ENCODE measurements at places on chromosomes 3 and 15.

- no peak for DNase-seq
Observed at GRCh38 chr3:66107855-66108254, 69.1 kb upstream of the MAGI1 start.

GRCh38 chr15:68206711-68207151 is 1.6 kb upstream of the CALML4 start:
- DNase-seq: no peak

DNA sequence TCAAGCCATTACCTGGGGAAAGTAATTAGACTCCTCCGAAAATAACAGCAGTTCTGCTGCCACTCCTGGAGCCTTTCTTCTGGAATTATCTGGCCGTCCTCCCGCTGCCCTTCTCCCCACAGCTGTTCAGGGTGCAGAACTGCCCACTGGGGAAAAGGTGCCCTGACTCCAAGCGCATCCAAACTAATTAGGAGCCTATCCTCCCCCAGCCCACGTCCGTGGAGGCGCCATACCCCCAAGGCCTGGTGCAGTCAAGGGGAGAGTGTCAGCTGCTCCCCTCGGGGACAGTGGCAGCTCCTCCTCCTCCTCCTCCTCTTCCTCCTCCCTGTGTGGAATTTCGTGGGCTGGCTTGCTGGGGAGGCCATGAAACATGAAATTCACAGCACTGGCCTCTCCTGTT is 177.2 kb downstream of the XXYLT1 start:
- no peak for DNase-seq

DNA sequence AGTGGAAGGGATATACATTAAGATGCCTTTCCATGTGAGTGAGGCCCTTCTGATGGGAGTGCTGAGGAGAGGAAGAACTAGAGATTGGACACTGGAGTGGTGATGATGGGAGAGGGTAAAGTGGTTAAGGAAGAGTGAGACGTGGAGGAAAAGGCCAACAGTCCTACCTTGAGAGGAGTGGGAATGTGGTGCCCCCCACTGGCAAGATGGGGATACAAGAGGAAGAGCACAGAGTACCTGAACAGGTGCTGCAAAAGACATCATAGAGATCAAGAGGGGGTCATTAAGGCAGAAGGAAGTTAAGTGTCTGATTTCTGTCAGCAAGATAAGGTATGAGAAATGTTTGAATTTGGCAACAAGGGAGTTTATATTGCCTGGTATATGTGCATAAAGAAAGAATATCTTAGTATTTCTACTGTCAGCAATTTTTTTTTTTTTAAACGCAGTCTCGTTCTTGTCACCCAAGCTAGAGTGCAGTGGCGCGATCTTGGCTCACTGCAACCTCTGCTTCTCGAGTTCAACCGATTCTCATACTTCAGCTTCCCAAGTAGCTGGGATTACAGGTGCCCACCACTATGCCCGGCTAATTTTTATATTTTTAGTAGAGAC is 34.0 kb downstream of the ARIH2 start:
- peak; percentile 54 for DNase-seq

DNA sequence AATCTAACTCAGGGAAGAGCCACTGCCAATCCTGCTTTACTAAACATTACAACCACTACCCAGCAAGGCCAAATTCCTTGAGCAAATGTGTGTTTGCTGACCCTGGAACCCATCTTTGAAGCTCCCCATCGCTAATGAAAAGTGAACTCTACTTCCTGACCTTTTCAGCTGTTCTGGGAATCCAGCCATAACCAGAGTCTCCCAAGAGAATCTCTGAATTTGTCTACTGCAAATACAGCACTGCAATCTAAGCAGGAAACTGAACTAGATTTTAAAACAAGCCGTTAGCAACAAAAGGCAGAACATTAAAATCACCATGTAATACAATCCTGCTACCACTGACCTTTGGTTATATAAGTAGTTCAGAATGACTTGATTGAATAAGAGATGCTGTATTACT is 309.2 kb downstream of the MAGI1 start:
- no peak for DNase-seq

DNA sequence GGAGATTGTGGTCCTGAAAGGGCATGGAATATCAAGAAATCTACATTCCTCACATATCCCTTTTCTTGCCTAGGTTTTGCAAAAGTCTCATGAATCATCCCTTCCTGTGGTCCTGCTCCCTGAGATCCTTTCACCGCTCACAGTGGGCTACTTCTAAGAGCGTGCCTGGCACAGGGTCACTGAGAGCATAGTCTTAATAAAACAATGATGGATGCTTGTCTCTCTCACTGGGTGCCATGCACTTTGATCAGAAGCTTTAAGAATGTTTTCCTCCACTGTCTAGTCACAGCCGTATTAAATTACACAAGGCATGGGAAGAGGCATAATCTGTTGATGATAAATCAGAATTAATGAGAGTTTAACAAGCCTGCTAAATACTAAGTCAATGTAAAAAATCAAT is 269.7 kb upstream of the ATP10A start:
- no peak for DNase-seq

DNA sequence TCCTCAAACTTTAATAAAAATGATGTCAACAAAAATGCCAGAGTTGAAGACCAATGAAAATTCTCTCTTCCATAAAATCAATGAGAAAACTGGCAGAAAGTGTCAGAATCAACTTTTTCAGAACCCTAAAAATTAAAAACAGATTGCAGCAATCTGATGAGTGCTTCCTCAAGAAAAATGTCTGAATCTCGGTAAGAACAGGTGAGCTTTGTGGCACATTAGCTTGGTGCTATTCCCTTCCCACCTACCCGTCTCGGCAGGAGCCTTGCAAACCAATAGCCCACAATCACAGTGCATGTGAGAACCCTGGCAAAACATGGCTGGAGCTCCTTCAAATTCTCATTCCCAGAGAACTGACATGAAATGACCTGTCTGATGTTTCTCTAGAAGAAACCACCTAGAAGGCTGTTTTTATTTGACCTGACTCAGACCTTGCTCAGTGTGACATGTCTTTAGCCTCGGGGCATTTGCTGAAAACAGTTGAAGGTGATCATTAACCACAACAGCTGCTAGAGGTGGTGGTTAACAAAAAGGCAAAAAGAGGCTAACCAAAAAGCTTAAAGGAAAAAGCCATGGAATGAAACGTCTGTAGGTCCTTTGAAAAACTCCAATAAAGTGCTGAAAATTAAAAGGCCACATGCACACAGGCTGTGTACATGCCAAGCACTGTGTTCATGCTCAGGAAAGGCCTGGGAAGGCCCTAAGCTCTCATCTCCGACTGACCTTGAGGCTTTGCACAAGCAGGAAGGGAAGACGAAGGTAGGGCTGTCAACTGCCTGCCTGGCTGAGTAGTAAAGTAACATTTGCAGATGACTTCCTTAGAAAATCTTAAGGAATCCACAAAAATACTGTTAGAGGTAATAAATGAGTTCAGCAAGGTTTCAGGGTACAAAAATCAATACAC is 253.0 kb upstream of the NSMCE3 start:
- no peak for DNase-seq

- DNase-seq: no peak
Observed at GRCh38 chr15:26934848-26935247, 36.1 kb upstream of the GABRG3 start.

DNA sequence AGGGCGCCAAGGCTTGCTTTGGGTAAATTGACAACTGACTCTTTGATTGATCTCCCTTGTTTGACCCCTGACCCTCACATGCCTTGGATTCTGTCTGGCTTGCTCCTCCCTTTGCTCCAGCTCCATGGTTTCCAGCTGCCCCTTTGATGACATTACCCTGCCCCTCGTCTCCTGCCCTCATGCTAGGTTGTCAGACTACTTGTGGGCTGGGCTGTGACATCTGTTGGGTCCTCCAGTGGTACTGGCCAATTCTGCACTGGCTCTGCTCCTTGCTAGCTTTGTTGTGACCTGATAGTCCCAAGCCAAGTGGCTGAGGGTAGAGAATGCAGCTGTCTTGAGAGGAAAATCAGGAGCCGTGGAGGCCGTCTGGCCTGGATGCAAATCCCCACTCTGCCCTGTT is 6.2 kb downstream of the THSD4 start:
- no peak for DNase-seq

- DNase-seq: no peak
Observed at GRCh38 chr15:61171209-61171608, 57.9 kb downstream of the RORA start.

DNA sequence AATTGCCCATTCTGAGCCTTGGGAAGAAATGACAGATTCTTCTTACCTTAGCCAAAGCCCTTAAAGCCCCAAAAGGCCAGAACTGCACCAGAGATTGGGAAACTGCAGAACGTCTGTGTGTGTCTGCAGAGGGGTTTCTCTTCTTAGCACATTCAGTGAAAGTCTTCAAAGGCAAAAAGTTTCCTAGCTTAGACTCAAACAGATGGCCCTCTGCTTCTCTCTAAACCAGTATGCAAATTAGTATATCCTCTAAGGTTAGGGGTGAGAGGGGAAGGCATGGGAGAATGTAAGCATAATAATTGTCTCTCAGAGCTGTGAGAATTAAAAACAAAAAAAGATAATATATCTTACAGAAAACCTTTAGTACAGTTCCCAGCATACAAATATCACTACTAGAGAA is 334.0 kb upstream of the MCTP2 start:
- no peak for DNase-seq

- no peak for DNase-seq
Observed at GRCh38 chr3:184718431-184718830, 6.6 kb upstream of the MAGEF1 start.

DNA sequence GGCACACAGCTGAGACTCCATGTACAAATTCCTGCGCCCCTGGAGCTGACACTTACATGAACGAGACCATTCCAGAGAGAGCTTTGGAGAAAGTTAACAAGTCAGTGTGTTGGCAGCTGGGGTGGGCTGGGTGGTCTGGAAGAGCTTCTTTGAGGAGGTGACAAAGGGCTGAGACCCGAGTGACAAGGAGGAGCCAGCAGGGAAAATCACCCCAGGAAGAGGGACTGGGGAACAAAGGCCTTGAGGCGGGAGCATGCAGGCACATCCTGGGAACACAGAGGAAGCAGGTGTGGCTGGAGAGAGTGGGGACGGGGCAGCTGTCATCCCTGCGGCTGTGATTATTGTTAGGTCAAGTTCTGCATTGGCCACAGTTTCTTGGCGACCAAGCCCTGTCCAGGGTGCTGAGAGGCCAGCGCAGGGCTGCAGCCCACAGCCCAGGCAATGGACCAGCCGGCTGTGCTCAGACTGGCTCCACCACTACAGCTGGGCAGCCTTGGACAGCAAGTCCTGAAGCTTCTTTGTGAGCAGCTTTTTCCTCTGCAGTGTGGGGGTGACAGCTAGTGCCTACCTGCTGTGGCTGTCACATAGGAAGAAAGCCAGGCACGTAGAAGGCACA is 34.2 kb upstream of the PRR23E start:
- no peak for DNase-seq

DNA sequence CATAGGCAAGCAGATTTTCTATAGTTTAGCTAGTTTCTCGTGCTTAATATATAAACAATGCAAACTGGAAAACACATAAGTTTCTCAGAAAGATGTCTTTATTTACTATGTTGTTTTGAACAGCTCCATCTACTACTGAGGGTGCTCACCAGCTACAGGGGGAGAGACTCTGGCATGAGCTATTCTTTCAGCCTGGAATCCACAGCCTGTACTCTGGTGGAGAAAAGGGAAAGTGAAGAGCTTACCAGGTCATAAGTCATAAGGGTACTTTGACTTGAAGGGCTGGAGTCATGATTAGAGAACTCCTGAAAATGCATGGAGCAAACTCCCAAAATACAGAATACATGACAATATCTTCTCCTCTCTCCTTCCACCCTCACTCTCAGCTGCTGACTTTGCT is 4.4 kb upstream of the AVEN start:
- DNase-seq: no peak

GRCh38 chr3:152539191-152539764 is 270.5 kb downstream of the MBNL1 start:
- DNase-seq: no peak

DNA sequence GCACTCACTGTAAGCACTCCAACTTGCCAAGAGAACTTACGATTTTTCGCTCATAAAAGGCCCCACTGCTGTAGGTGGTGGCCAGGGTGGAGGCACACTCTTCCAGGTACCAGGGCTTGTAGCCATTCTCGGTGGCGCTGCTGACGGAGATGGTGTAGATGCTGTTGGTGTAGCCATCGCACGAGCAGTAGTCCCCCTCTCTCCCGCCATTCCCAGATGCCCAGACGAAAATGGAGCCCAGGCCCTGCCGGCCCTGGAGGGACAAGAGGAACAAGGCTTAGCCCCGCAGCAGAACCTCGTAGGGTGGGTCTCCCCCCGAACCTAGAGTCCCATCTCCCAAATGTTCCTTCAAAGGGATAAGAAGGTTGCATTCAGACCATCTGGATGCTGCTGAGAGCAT is 96.3 kb downstream of the PCSK6 start:
- no peak for DNase-seq

DNA sequence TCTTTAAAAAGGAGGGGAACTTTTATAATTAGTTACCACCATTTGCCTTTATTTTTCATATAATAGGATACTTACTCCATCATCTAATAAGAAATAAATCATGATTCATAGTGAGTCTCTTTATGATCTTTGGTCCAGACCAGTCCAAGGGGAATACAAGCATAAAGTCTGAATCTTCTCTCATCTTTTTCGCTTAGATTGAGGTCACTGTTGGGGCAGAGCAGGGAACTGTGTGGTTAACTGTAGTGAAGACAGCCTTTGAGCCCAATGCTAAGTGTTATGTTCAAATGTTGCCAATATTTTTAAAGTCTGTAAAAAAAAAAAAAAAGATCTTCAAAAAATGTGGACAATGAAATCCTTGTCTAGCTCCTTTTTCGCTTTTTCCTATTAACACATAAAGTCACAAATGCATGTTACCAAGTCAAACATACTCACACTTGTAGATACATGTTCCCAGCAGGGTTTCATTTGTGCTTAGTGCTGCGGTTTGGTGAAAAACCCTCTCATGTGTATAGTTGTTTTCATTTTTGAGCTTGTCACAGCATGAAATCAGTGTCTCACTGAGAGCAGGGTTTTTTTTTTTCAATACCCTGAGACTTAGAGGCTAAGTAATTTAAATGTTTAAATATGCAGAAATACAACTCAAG is 72.1 kb downstream of the EPHA3 start:
- DNase-seq: no peak

- DNase-seq: no peak
Observed at GRCh38 chr3:128648940-128649663, 1.5 kb downstream of the RPN1 start.

- no peak for DNase-seq
Observed at GRCh38 chr15:70609889-70610288, 153.5 kb downstream of the UACA start.

GRCh38 chr3:12579905-12580304 is 23.0 kb downstream of the MKRN2 start:
- DNase-seq: no peak

DNA sequence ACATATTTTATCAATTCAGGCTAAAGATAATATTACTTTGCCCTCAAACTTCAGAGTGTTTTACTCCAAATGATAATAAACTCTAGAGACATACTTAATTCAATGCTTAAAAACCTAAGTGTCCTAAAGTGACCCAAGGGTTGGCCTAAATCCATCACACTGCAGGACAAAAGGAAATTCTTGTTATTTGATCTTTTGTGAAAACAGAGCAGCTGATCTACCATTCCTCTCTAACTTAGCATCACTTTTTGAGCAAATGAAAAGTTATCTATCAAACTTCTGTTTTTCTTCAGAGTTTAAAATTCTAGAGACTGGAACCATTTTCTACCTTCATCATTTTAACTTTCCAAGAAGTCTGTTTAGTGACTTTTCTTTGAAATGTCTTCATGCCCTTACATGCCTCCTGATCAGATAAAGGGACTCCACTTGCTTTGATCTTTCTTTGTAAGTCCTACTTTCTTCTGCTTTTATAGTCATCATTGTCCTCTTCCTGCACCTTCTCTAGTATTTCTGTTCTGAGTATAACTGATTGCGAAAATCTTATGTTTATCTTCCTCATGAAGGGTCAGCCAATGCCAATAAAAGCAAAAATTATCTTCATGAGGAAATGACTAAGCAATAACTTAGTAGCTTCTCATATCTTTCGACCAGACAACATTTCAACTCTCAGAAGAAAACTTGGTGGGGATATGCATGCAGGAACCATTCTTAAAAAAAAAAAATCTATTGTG is 378.7 kb upstream of the TGFBR2 start:
- no peak for DNase-seq
